Osteoblast (primary cell): ENCODE measurements at places on chromosomes 3 and 15. TPM values are rescaled to one million over a fixed set of nuclear protein-coding genes. Genes with fewer than 3 reads are reported as not detected.

- H3K27me3 ChIP-seq: no peaks in the 10 kb centered on the region
- no peak overlapping the region for H3K4me3 ChIP-seq
- no peak for DNase-seq
- H3K36me3 ChIP-seq: no peaks in the 10 kb centered on the region
- H3K27ac ChIP-seq: no peak overlapping the region
These were observed 97.2 kb downstream of the LRTM1 start for GRCh38 chr3:54830658-54831057.

DNA sequence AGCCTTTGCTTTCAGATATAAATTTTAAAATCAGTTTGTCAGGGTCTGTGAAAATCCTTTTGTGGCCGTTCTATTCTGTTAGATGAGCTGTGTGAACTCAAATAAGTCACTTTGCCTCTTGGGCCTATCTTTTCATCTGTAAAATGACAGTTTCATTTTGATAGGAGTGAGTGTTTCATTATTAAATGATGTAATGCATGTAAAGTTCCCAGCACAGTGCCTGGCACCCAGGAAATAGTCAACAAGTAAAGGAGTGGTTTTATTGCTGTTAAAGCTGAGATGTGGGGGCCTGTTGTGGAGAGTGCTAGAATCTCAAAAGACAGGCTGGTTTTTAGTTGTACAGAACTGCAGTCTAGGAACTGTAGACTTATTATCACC, 394.5 kb upstream of the CFAP20DC start:
- H3K36me3 ChIP-seq: no peaks in the 10 kb centered on the region
- no peak overlapping the region for H3K4me3 ChIP-seq

DNA sequence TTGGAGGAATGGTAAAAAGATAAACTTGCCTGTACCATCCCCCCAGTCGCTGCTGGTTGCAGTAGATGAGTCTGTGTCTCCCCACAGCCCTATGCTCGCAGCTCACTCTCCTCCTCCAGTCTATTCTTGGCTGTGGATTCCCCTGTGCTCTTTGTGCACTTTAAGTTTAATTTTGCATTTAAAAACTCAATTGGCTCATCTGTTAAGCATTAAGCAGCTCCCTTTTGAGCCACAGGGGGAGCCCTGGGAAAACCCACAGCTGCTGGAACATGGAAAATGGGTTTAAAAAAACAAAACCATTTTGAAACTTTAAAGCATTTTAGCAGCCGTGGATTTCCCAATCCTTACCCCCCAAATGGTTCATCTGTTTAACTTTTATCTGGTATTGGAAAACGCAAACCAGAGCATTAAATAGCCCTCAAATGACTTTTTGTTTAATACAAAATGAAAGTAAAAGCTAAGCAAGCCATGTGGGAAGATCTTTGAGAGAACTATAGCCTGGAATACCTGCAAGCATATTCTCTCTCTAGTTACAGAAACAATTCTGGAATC, 536.9 kb downstream of the ZIC1 start:
- H3K4me3 ChIP-seq: peak overlapping the region; percentile 60
- peak; percentile 86 for DNase-seq
- peaks cover 39% of the 10 kb centered on the region for H3K4me1 ChIP-seq
- H3K27ac ChIP-seq: peak overlapping the region; percentile 70
- H3K36me3 ChIP-seq: no peaks in the 10 kb centered on the region

GRCh38 chr3:128804017-128804810, 75.2 kb upstream of the ACAD9 start:
- no peak for DNase-seq
- peaks cover 52% of the 10 kb centered on the region for H3K36me3 ChIP-seq
- peaks cover 21% of the 10 kb centered on the region for H3K4me1 ChIP-seq
- peak overlapping the region; percentile 43 for H3K4me3 ChIP-seq
- no peaks in the 10 kb centered on the region for H3K27me3 ChIP-seq
- peak overlapping the region; percentile 40 for H3K27ac ChIP-seq

- H3K4me3 ChIP-seq: no peak overlapping the region
- H3K36me3 ChIP-seq: no peaks in the 10 kb centered on the region
- no peaks in the 10 kb centered on the region for H3K4me1 ChIP-seq
- DNase-seq: no peak
These were observed 404.1 kb downstream of the EPHB1 start for GRCh38 chr3:135199137-135199536.

DNA sequence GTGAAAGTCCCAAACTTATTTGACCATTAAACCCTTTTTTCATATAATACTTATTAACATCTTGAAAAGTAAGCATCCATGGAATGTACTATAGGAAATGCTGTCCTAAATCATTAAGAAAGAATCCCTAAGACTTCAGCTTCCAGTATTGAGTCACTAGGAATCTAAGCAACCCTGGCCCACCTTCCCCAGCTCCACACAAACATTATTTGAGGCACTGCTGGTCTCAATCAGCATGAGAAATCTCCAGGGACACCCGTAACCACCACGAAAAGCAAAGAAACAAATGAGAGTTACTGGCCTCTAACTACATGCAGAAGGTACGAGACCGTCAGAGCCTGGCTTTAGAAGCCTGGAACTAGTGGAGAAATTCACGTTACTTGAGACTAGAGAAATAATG, 68.2 kb downstream of the POLQ start:
- peaks cover 18% of the 10 kb centered on the region for H3K4me1 ChIP-seq
- peak overlapping the region; percentile 41 for H3K4me3 ChIP-seq
- no peak for DNase-seq
- no peaks in the 10 kb centered on the region for H3K27me3 ChIP-seq
- no peaks in the 10 kb centered on the region for H3K36me3 ChIP-seq

DNA sequence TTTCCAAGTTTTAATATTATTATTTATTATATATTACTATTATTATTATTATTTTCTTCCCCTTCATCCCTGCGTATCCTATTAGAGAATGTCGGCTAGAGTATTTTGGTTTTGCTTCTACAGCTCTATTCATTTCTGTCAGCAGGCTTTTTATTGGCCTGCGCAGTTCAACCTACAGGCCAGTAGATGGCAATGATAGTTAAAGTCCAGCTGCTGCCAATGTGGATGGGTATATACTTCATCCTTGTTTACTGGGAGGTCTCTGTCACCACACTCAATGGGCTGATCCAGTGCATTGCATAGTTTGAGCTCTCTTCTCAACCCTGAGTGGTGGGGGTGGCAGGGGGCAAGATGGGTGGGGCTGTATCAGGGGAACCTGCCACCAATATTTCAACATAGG, 799.8 kb downstream of the NSUN3 start:
- DNase-seq: peak; percentile 41
- no peaks in the 10 kb centered on the region for H3K36me3 ChIP-seq
- H3K27ac ChIP-seq: no peak overlapping the region

DNA sequence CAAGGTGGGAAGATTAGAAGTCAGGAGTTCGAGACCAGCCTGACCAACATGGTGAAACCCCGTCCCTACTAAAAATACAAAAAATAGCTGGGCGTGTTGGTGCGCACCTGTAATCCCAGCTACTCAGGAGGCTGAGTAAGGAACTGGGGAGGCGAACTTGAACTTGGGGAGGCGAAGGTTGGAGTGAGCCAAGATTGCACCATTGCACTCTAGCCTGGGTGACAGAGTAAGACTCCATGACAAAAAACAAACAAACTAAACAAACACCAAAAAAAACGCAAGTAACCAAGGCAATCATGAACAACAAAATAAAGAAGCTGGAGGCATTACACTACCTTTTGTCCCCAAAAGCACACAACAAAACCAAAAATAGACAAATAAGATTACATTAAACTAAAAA, 547.3 kb upstream of the GBE1 start:
- no peak overlapping the region for H3K27ac ChIP-seq
- no peaks in the 10 kb centered on the region for H3K36me3 ChIP-seq
- no peaks in the 10 kb centered on the region for H3K27me3 ChIP-seq
- H3K4me1 ChIP-seq: no peaks in the 10 kb centered on the region
- H3K4me3 ChIP-seq: no peak overlapping the region

- H3K27me3 ChIP-seq: no peaks in the 10 kb centered on the region
- peak; percentile 14 for DNase-seq
- no peaks in the 10 kb centered on the region for H3K36me3 ChIP-seq
- H3K27ac ChIP-seq: no peak overlapping the region
These were observed 729.7 kb downstream of the ROBO1 start for GRCh38 chr3:79038057-79038456.

DNA sequence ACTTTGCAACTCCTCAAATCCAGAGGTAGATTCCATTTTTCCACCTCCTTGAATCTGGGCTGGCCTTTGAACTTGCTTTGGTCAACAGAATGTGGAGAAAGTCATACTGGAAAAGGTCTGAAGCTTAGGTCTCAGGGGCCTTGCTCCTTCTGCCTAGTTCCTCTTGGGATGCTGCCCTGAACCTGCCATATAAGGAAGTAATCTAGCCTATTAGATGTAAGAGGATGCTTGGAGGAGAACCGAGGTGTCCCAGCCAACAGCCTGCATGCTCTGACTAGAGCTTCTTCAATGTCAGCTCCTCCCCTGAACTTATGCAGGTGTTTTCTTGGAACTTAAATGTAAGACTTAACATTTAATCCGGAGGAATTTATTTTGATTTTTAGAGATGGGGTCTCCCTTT, 2.0 kb upstream of the TMED3 start:
- peaks cover 46% of the 10 kb centered on the region for H3K27me3 ChIP-seq
- H3K36me3 ChIP-seq: peaks cover 6% of the 10 kb centered on the region
- DNase-seq: no peak
- H3K4me1 ChIP-seq: peaks cover 12% of the 10 kb centered on the region

- H3K27ac ChIP-seq: no peak overlapping the region
- no peak for DNase-seq
- H3K27me3 ChIP-seq: peaks cover 14% of the 10 kb centered on the region
- no peaks in the 10 kb centered on the region for H3K36me3 ChIP-seq
- no peak overlapping the region for H3K4me3 ChIP-seq
These were observed 6.6 kb upstream of the KLF13 start for GRCh38 chr15:31320022-31320421.

DNA sequence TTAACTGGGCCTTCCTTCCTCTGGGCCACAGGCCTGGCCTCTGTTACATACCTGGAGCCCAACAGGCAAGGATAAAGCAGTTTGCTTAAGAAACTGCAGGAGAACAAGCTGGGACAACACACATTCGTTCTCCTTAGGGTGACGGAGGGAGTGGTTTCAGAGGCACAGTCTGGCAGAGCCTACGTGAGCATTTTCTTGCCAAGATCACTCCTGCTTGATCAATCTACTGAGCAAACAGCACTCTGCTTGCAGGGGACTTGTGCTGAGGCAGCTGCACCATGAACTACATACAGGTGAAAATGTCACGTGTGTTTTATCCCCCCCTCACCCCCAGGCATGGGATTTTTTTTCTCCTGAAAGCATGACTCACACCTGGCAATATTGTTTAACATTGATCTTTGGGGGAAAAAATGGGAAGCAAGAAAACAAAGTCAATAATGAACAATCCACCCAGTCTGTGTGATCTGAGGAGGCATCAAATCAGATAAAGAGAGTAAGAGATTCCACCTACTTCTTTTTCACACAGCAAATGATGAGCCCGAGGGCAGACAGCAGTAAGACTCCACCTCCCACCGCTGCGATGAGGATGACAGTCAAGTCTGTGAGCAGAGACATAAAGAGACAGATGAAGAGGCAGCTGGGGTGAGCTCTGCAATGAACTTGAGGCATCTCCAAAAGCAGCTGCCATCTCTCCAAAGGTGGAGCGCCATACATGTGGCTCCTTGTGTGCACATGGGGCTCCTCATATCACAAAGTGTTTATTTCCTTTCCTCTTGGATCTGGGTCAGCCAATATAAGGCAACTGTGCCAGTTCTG, 57.4 kb downstream of the CDCP1 start:
- DNase-seq: no peak
- no peak overlapping the region for H3K4me3 ChIP-seq
- peaks cover 38% of the 10 kb centered on the region for H3K4me1 ChIP-seq
- no peaks in the 10 kb centered on the region for H3K27me3 ChIP-seq

- no peaks in the 10 kb centered on the region for H3K36me3 ChIP-seq
- H3K4me3 ChIP-seq: no peak overlapping the region
- DNase-seq: no peak
- no peaks in the 10 kb centered on the region for H3K4me1 ChIP-seq
- H3K27me3 ChIP-seq: no peaks in the 10 kb centered on the region
These were observed 23.7 kb downstream of the PXYLP1 start for GRCh38 chr3:141255137-141255845.

- no peak overlapping the region for H3K4me3 ChIP-seq
- peaks cover 4% of the 10 kb centered on the region for H3K36me3 ChIP-seq
- H3K27me3 ChIP-seq: no peaks in the 10 kb centered on the region
These were observed 23.2 kb downstream of the IRAK2 start for GRCh38 chr3:10187944-10188343.

Gene CASR
- total RNA-seq: not detected in 2 replicates

Gene ROPN1
- total RNA-seq: not detected in 2 replicates

Gene ITPKA
- 0.29 and 0.36 TPM in 2 replicates for total RNA-seq

Gene SLC15A2
- under 0.01 and 0.29 TPM in 2 replicates for total RNA-seq

Gene CKMT1B
- total RNA-seq: not detected in 2 replicates

Gene TRIM42
- total RNA-seq: not detected in 2 replicates
